ENCODE measurements at places on chromosomes 7 and 10.

- DNase-seq = no peak
Observed at GRCh38 chr7:27112955-27113949, 10.8 kb upstream of the HOXA2 start.

GRCh38 chr7:52764492-52765169 is 270.8 kb upstream of the POM121L12 start:
- DNase-seq = no peak

DNA sequence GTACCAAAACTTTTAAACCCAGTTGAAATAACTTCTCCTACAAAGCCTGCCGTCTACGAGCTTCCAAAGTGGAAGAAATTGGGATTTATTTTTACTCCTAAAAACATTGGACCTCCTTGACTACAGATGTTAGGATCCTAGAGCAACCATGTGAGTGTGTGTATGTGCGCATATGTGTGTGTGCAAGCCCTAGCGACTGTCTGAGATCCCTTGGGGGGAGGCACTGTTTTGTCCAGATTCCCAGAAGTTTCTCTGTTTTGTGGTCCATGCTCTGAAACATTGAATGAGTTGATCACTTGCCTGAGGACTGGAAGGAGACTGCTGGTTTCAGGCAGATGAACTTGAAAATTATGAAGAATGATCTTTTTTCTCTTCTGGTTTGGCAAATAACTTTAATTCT is 312.3 kb upstream of the ZNF32 start:
- no peak for DNase-seq

DNA sequence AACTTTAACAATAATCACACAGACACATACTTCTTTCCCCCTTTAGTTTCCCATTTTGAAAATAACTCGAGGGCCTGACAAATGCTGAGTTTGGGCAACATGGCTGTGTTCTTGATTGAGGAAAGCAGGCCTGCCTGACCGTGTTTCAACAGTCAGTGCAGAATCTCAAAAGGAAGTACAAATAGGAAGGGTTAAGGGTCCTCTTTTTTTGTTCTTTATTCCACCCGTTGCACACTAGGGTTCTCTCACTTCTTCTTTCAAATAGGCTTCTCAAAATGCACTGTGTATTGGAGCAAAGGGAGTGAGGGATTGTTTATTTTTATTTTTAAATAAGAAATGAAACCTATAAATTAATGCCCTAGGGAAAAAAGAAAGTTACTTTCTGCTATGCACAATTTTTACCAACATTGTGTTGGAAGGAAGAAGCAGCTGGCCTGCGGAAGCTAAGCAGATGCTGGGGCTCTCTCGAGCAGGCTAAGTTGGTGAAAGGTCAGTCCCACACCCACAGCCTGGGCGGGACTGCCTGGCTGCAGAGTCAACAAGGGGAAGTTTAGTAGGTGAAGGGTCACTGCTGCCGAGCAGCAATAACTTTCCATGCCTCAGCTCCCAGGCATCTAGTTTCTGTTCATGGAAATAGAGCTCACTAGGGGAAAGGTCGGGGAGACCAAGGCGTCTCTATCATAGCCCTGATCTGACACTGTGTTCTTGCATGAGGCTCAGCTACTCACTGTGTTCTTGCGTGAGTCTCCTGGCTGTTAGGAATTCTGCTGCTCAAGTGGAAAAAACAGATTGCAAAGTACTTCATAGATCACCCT is 12.2 kb upstream of the PDK4 start:
- DNase-seq = no peak

DNA sequence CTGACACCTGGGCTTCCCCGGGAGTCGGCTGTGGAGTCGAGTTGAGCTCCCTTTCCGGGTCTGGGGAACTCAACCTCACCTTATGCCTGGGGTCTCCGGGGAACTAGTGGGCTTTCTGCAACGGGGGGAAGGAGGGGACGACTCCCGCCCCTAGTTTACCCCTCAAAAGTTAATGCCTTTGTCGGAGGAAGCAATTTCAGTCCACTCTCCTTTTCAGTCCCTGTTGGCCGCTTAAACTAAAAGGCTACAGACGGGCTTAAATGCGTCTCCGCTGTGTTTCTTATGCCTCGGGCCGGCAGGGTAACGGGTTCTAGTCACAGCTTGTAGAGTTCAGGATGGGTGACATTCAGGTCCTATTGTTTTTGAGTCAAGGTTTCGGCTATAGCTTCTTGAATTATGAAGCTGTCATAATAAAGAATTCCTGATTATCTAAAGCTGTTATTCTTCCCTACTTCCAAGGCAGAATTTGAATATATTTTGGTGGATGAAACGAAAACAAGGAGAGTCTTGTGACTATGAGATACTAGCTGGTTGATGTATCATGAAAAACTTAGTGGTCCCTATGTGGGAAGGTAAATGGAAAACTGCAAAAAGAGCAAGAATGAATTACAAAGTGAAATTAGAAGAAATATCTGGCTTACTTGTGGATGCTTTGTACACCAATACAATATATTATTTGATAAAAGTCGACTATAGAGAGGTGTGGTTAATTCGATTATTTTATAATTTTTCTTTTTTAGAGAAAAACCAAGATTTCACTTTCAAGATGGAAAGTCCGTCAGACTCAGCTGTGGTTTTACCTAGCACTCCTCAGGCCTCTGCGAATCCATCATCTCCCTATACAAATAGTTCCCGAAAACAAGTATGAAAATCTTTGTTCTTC is 495 bp downstream of the SFR1 start:
- no peak for DNase-seq

DNA sequence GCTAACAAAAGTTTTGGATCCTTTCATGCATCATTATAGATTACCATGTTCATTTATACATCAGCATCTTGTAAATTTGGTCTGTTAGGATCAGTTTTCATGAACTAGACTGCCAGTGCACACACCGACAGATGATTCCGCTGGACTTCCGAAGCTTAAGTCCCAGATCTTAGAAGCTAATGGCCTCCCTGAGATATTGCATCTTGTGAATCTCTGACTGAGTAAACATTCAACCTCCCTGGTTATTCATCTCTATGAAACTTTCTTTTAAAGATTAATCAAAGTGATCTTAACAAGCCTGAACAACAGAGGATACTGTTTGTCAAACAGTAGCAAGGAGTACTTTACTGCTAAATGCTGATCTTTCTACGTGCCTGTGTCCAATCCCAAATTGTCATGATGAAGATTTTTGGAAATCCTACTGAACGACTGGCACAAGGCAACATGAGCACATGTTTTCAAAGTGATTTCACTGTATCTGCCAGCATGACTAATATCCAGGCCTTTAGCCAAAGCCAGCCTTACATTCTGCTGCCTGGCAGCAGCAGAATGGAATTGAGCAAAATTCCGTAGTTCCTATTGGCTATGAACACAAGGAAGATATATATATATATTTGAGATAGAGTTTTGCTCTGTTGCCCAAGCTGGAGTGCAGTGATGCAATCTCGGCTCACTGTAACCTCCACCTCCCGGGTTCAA is 91.3 kb upstream of the ANK3 start:
- DNase-seq = peak; percentile 59

DNA sequence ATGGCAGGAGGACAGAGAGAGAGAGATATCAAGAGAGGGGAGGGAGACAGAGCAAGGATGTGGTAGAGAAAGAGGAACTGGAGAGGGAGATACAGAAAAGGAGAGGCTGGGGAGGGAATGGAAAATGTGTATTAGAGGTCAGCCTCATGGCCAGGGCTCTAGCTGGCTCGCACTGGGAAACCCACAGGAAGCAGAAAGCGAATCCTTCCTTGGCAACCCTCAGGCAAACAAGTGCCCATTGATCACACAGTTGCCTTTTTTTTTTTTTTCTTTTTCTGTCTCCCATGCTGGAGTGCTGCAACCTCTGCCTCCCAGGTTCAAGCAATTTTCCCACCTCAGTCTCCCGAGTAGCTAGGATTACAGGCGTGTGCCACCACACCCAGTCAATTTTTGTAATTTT is 391.2 kb downstream of the TYW1 start:
- no peak for DNase-seq

DNA sequence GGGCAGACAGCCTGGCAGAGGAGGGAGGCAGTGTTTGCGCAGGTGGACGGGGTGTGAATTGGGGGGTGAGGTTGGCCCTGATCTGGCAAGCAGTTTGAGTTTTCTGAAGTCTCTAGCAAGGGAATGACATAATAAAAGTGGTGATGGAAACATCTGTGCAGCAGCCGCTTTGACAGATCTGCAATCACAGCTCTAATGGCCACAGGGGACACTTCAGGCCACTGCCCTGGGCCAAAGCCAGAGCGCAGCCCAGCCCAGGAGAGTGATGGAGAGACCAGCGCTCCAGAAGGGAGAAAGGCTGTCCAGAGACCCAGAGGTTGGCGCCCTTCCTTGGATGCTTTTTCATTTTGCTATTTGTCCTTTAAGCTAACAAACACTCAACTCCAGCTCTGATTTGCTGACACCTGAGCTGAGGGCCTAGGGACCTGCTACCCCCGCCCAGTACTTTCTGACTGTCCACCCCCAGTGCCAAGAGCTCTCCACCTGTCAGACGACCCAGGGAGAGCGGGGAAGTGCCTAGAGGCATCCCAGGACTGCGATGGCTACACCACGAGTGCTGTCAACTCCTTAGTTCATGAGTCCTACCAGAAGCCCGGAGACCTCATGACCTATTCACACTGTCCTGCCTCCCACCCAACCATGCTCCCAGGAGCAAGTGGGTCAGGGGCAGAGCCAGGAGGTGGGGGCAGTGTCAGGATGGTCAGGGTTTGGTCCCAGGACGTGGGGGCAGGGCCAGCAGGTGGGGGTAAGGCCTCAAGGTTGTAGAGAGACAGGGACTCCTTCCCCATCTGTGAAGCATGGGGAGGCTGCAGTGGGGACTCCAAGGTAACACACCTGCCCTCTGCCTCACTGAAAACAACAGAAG is 112.6 kb downstream of the PRKAG2 start:
- no peak for DNase-seq

- DNase-seq = no peak
Observed at GRCh38 chr7:46192271-46192670, 271.2 kb upstream of the IGFBP3 start.

DNA sequence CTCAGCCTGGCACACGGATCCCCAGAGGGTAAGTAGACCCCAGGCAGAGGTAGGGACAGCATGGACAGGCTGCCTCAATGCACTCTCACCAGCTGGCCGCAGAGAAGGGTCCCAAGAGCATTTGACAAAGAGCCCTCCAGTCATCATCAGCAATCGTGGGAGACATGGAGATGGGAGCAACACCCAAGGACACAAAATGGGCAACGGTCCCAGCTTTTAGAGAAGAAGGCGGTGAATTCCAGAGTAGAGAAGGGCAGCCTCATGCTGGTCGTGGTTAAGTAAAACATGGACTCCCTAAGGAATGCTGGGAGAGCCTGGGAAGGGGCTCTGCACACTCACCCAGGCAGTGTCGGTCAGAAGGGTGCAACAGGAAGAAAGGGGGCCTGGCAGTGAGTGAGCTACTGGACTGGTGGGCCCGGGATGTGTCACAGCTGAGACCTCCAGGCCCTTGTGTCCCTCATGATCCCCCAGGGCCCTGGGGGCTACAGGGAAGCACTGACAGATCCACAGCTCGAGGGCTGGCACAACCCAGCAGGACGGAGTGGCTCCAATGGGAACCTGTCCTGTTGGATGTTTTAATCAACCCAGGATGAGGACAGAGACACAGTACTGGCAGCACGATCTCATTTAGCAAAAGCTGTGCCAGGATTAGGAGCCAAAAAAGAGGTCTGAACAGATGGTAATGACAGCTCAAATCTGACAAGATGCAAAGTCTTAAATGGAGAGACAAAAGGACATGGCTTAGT is 147.1 kb downstream of the NEURL1 start:
- DNase-seq = peak; percentile 99

GRCh38 chr7:10075866-10076265 is 897.8 kb upstream of the PHF14 start:
- no peak for DNase-seq

DNA sequence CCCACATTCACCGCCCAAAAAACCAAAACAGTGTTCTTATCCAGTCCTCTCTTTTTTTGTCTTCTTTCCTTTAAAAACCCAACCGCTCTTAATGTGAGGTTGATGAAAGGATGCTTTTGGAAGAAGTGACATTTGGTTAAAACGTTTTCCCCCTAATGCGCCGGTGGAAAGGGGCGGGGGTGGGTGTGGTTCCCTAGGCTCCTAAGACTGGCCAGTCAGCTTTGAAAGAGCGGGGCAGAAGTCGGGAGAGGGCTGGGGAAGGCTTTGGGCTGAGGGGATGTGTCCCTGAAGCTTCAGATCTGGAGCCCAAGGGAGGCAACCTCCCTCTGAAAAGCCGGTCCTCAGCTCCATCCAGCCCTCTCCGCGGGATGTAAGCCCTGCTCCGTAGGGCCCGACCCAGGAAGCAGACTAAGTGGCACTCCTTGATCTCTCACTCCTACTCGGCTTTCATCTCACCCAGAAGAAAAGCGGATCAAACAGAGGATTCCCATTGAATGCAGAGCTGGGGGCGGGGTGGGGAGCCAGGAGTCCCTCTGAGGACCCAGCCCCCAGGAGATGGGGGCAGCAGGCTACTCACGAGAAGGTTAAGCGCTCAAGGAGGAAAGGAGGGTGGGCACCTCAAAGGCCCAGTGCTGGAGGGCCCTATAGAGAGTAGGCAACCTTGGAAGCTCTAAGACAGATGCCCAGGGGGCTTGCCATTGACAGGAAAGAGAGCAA is 2.4 kb upstream of the EVX1 start:
- no peak for DNase-seq

GRCh38 chr7:28999895-29000716 is 42.0 kb upstream of the TRIL start:
- DNase-seq = no peak

Data from cerebellar nuclear complex (tissue), 1 donor.